ENCODE measurements at places on chromosomes 12 and 14.

DNA sequence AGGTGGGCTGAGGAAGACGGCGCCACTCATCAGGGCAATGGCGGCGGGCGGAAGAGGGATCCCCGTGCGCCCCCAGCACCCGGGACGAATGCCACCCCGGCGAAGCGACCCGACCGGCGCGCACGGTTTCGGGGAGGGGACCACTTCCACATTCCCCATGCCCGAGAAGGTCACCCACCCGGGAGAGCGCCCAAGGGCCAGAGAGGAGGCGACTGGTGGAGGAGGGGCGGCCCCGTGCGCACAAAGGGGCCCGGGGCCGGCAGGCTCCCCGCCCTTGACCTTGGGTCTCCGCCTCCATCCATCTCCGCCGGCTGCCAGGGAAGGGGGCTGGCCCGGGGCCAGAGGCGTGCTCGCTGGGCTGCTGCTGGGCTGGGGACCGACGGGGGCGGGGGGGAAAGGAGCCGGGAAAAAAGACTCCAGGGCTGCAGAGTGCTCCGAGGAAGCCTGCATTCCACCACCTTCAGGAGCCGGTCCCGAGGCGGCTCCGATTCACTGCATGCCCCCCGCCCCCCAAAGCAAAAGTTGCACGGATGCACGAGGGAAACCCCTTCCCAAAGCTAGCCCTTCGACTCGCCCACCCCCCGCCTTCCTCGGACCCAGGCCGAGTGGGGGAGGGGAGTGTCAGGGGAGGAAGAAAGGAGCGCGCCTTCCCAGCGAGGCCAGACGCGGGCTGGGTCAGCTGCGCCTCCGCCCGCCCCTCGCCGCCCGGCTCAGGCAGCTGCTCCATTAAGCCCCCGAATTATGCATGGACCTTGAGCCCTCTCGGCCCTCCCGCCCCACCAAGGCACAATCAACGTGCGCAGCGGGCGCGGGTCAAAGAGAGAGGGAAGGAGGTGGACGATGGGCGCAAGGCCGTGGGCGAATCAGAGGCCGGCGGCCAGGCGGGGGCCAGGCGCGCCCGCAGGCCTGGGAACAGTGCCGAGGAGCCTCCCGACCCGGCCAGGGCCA is 26.2 kb downstream of the BCL11B start:
- DNase-seq, result no peak

- no peak for DNase-seq
These were observed 13.1 kb upstream of the ANKS1B start for GRCh38 chr12:99997806-99998205.

DNA sequence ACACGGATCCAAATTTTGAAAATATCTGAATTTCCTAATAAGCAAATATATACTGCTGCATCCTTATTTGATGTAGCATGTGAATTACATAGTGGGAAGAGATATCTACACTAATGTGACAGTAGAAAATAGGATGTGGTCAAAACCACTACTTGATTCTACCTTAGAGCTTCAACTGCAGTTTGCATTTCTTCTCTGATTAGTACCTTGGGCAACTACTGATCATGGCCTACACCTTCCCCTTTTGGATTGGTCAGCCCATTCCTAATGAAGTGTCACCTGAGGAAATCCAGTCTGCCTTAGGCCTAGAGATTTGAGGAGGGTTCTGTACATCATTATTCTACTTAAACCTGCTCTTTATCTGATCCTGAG is 10.7 kb downstream of the LLPH start:
- DNase-seq, result no peak

DNA sequence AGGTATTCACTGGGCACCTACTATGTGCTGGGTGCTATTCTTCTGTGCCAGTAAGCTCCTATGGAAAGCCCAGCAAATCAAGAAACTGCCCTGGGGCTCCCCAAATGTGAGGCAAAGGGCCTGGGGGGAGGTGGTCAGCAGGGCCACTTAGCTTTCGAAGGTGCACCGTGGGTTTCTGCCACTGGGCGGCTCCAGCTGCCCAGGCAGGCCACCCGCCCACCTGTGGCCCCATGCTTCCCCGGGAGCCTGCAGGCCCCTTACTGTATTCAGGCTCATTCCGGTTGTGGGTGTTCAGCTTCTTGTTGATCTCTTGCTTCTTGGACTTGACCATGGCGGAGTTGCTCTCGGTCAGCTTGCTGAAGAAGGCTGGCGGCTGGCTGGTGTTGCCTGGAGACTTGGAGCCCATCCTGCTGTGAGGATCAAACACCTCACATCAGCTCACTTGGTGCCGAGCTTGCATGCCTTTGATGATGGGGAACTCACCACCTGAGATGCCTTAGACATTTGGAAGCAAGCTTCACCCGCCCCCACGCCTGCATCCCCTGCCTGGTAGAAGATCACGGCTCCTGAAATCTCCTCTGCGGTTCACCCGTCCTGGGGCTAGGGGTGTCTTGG is 37.3 kb downstream of the RFLNA start:
- DNase-seq, result no peak

DNA sequence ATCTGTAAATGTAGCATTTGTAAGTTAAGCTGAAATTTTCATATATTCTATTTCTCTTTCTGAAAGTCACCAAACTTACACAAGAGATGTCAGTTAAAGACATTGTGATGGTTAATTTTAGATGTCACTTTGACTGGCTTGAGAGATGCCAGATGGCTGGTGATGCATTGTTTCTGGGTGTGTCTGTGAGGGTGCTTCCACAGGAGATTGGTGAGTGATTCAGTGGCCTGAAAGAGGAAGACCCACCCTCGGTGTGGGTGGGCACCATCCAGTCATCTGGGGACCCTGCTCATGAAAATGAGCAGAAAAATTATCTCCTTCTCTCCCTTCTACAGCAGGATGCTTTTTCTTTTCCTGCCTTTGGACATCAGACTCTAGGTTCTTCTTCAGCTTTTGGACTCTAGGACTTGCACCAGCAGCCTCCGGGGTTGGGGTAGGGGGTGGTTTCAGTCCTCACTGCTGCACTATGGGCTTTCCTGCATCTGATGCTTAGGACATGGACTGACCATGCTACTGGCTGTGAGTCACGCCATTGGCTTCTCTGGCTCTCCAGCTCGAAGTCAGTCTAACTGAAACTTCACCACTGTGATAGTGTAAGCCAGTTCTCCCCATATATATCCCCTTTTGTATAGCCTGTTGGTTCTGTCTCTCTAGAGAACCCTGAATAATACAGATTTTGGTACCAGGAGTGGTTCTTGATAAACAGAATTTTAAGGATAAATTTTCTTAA is 20.9 kb downstream of the PDE6H start:
- DNase-seq, result no peak

DNA sequence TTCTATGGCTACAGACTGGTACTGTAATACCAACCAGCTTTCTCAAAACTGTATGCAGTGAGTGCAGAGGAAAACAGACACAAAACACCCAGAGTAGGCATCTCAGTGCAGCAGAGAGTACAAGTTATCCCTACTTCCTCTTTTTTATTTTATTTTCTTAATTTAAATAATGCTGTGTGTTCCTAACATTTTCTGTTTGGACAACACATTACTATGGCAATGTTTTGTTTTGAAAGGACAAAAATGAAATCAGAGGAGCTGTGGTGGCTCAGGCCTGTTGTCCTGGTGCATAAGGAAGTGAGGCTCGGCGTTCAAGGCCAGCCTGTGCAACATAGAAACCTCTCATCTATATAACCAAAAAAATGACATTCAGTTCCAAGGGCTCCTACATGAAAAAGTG is 33.7 kb upstream of the SELPLG start:
- DNase-seq, result no peak

Data from GM13976 (cell line).